ENCODE measurements at places on chromosomes 2 and 18. TPM values are rescaled to one million over a fixed set of nuclear protein-coding genes. Genes with fewer than 3 reads are reported as not detected.

TXNDC2 gene
- under 0.01 TPM for total RNA-seq

CHN1 gene
- total RNA-seq = 41.1 TPM

AQP12A gene
- total RNA-seq = not detected

SERPINB10 gene
- total RNA-seq = not detected

SOCS6 gene
- total RNA-seq = 28.0 TPM

TLX2 gene
- total RNA-seq = not detected

FN1 gene
- 203 TPM for total RNA-seq

CHST9 gene
- 3.9 TPM for total RNA-seq

RSAD2 gene
- 2.0 TPM for total RNA-seq

DSC1 gene
- total RNA-seq = 0.25 TPM

GAREM2 gene
- 10.6 TPM for total RNA-seq

SERPINB12 gene
- not detected for total RNA-seq

DSC3 gene
- 0.49 TPM for total RNA-seq

MLPH gene
- total RNA-seq = 0.98 TPM

IGFBP2 gene
- 124 TPM for total RNA-seq

TMEM178A gene
- 23.4 TPM for total RNA-seq

EIF5B gene
- 17.5 TPM for total RNA-seq

CCBE1 gene
- 39.1 TPM for total RNA-seq

TTN gene
- 1.2 TPM for total RNA-seq

RPRM gene
- 101 TPM for total RNA-seq

EMILIN2 gene
- 3.0 TPM for total RNA-seq

ANKRD53 gene
- 2.7 TPM for total RNA-seq

ACOXL gene
- total RNA-seq = not detected

ACTR3 gene
- total RNA-seq = 108 TPM

ADAM23 gene
- total RNA-seq = 22.9 TPM

CD207 gene
- not detected for total RNA-seq

EML6 gene
- 3.4 TPM for total RNA-seq

CAPN14 gene
- 0.98 TPM for total RNA-seq

SEPTIN10 gene
- total RNA-seq = 56.3 TPM

ATOH8 gene
- total RNA-seq = 1.7 TPM

SULT1C4 gene
- total RNA-seq = 16.7 TPM

IL36RN gene
- total RNA-seq = not detected

MRPL33 gene
- total RNA-seq = 68.1 TPM

ASB18 gene
- not detected for total RNA-seq

RBM43 gene
- total RNA-seq = 3.9 TPM

RAB17 gene
- total RNA-seq = not detected

GRHL1 gene
- 3.2 TPM for total RNA-seq

OR6B2 gene
- not detected for total RNA-seq

MAP3K19 gene
- total RNA-seq = 1.7 TPM

RGPD3 gene
- 0.98 TPM for total RNA-seq

MAT2A gene
- 66.4 TPM for total RNA-seq

IL36G gene
- not detected for total RNA-seq

PLCL1 gene
- 28.5 TPM for total RNA-seq

RELCH gene
- total RNA-seq = 60.7 TPM

SOWAHC gene
- total RNA-seq = 30.2 TPM

SMC6 gene
- total RNA-seq = 22.6 TPM

DAPL1 gene
- total RNA-seq = 0.49 TPM

KCNJ3 gene
- total RNA-seq = 12.5 TPM

HRH4 gene
- total RNA-seq = not detected

NCKAP5 gene
- total RNA-seq = 9.3 TPM

EPC2 gene
- 70.6 TPM for total RNA-seq

NT5DC4 gene
- total RNA-seq = not detected

ARHGAP15 gene
- 19.9 TPM for total RNA-seq

ROCK1 gene
- 36.9 TPM for total RNA-seq

STAT4 gene
- 3.0 TPM for total RNA-seq

MTA3 gene
- 26.3 TPM for total RNA-seq

PAX3 gene
- total RNA-seq = 0.49 TPM

PROC gene
- total RNA-seq = 0.25 TPM

Measured in temporal lobe (tissue), 4 donors.